ENCODE measurements at places on chromosomes 11 and 22.

- no peak for DNase-seq
Observed at GRCh38 chr11:69427337-69427736, 54.1 kb upstream of the LINC01488 start.

DNA sequence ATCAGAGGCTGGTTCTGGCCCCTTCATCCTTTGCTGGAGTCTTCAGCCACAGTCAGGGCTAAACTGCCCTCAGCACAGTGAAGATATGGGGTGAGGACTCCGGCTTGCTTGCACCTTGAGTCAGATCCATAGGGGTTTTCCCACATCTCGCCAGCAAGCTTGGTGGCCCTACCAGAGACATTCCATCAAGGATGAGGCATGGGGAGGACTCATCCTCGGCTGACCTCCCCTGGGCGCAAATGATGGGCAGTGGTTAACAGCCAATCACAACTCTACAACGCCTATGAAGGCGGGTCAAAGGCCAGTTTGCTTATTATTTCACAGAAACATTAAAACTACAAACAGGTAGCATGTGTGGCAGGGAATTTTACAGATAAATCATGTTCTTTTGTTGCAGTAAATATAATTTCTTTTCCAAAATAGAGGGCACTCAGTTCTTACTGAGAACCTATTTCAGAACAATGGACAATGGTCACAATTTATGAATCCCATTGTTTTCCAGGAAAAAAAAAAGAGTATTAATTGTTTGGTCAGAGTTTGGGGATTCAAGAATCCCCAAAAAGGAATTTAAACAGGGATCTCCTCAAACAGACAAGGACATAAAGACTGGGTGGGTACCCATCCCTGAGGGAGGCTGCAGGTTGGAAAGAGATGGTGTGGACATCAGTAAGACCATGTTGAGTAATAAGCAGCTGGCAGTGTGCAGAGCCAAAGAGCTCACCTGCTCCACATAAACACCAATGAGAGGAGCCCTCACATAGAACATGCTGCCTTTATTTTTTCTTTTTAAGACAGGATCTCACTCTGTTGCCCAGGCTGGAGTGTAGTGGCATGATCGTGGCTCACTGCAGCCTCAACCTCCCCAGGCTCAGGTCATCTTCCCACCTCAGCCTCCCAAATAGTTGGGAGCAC, 14.8 kb downstream of the PLAAT3 start:
- DNase-seq: peak; percentile 42

DNA sequence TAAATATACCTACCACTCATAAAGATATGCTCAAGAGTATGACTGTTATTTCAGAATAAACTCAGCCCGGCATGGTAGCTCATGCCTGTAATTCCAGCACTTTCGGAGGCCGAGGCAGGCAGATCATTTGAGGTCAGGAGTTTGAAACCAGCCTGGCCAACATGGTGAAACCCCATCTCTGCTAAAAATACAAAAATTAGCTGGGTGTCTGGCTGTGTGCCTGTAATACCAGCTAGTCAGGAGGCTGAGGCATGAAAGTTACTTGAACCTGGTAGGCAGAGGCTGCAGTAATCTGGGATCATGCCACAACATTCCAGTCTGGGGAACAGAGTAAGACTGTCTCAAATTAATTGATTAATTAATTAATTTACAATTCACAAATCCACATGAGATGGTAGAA, 208.2 kb upstream of the PDGFD start:
- no peak for DNase-seq

- peak; percentile 35 for DNase-seq
Observed at GRCh38 chr11:1943576-1943975, 3.6 kb upstream of the MRPL23 start.

GRCh38 chr22:30474683-30475424, 3.0 kb upstream of the SEC14L3 start:
- no peak for DNase-seq

GRCh38 chr11:95134491-95134890, 44.8 kb downstream of the ENDOD1 start:
- DNase-seq: peak; percentile 29

GRCh38 chr11:112016765-112017376, 8.3 kb upstream of the DLAT start:
- DNase-seq: no peak

DNA sequence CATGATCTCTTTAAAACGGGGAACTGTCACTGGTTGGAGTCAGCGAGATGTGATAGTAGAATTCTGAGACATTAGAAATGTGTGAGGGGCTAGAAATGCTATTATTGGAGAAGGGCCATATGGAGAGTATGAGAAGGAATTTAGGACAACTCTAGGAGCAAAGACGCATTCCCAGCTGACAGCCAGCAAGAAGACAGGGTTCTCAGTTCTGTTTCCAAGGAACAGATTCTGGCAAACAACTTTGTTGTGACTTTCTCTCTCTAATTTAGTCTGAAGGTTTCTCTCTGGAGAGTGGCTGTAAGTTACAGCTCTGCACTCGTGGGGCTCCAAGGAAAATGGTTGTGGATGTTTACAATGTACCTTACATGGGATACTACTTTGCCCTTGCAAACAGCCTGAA, 876.3 kb downstream of the FAM181B start:
- no peak for DNase-seq

- no peak for DNase-seq
Observed at GRCh38 chr11:93494357-93494756, 48.8 kb downstream of the SMCO4 start.

DNA sequence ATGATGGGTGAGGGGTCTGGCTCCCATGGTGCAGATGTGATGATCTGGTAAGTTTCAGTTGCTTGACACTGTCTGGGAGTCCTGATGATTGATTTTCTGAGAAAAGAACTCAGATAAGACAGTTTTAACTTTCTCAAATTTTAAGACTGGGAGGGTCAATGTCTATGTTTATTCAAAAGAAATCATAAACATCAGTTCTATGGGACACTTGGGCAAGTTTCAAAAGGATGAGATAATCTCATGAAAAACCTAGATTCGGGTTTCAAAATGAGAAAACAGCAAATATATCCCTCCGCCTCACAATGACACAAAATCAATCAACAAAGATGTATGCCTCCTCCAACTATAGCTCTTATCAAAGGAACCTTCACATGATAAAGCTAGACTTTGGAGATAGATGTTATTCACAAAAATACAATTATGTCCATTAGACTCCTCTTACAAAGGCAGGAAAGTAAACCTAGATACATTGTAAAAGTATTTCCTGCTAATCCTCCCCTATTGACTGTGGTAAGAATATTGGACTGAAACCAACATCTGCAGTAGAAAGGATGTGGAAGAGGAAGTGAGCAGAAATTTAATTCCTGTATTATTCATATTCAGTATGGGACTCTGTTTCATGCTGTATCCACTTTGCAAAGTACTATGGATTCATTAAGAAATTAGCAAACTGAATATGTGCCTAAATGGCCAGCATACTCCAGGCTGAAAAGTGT, 21.6 kb downstream of the SVIP start:
- DNase-seq: no peak

- DNase-seq: no peak
Observed at GRCh38 chr11:115366826-115367225, 137.4 kb downstream of the CADM1 start.

DNA sequence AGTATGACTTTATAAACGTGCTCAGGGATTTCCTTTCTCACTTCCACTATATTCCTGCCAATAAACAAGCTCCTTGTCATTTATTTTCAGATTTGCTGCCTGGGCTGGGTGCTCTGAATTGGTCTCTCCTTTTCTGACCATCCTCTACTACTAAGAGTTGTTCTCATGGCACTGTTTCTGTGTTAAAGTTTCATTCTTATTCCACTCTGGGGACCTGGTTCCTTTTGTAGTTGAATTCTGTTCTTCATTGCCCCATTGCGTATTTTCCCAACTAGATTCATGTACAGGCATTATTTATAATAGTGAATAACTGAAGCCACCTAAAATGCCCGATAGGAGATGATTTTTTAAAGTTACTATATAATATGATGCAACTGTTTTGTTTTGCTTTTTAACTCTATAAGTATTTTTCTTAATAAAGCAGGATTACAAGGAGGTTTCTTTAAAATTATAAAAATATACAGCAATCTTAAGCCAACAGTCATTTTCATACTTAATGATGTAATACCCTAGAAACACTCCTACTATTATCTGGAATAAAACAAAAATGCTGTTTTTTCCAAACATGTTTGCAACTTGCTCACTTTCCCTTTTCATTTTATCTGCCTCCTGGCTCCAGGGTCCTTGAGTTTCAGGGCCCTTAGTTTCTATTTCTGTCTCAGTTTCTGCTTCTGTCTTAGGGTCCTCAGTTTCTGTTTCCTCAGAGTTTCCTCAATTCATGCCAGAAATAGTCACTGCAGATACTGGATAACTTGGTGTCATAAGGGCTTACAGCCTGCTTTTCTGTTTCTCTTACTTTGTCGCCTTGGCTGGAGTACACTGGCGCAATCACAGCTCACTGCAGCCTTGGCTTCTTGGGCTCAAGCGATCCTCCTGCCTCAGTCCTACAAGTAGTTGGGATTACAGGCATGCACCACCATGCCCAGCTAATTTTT, 9.8 kb upstream of the FUT4 start:
- DNase-seq: no peak

DNA sequence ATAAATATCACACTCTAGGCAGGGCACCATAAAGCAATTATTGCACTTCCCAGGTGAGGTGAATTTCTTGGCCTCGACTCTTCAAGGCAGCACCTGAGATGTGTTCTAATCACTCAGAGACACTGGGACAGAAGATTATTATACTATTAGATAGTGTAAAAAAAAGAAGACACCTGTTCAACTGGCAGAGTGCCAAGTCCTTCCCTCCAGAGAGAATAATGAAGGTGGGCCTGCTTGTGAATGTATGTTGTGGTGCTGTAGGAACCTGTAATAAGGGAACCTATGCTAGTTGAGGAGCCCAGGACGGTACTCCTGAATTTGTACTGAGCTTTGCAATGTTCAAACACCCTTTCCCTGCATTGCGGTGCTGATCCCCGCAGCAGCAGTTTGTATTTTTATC, 107.5 kb downstream of the NXPE2 start:
- DNase-seq: no peak

DNA sequence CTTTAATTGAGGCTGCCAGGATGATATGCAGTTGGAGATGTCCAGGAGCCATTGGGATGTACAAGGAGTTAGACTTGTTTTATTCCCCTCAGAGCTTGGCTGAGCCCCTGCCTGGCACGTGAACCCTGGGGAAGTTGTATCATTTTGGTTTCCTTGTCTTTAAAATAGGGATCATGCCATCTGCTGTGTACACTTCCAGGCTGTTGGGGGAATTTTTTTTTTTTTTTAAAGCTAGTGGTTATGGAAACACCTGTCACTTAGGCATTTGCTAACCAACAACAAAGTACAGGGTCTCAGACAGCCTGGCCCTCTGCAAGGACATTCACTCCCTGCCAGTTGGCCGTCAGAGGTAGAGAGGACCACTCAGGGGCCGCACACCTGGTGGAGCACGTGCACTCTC, 8.5 kb upstream of the RAB1B start:
- DNase-seq: no peak

DNA sequence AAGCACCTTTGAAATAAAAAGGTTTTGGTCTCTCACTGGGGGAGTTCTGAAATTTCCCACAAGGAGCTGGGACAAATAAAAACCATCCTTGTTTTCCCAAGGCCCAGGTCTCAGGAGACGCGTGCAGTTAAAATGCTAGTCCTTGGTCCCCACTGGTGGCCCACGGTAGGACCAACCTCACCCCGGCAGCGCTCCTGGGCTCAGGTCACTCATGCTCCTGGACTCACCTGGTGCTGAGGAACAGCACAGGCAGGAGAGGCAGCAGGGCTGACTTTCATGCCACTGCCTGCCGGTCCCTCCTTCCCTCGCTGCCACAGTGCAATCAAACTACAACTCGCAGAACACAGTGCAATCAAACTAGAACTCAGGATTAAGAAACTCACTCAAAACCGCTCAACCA, 356.8 kb upstream of the CCDC179 start:
- no peak for DNase-seq

DNA sequence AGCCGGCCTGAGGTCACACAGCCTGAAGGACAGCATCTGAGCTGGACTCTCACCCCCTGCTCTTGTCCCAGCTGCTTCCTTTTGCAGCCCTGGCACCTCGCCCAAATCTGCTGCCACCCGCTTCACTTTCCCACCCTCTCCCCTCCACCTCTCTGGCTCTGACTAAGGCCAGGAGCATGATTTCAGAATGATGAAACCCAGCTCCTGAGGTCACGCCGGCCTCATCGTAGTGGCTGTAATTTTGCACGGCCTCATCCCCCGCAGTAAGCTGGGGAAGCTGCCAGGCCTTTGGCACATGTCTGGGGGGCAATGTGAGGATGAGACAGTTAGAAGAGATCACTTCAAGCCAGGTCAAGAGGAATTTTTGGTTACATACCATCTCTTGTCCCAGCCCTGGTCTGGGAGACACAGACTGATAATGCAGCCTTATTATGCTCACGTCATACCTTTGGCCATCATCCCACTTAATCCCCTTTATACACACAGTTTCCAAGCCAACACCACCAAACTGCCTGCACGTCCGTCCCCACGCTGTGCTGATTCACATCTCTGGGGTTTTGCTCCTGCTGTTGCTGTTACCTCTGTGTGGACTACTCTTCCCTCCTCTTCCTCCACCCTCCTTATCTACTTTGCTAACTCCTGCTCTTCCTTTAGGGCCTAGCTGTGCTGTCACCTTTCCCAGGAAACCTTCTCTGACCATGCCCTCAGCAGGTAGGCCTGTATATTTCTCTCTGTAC, 58.1 kb downstream of the CHRDL2 start:
- DNase-seq: peak; percentile 86

- no peak for DNase-seq
Observed at GRCh38 chr22:37324340-37325038, 42.2 kb downstream of the CYTH4 start.

GRCh38 chr11:90916706-90917105, 693.9 kb upstream of the CHORDC1 start:
- DNase-seq: no peak

- no peak for DNase-seq
Observed at GRCh38 chr11:2439820-2440219, 4.5 kb downstream of the TRPM5 start.

GRCh38 chr22:39351689-39352214, 2.0 kb downstream of the SYNGR1 start:
- no peak for DNase-seq

GRCh38 chr22:36546092-36546804, 17.3 kb upstream of the EIF3D start:
- peak; percentile 82 for DNase-seq

DNA sequence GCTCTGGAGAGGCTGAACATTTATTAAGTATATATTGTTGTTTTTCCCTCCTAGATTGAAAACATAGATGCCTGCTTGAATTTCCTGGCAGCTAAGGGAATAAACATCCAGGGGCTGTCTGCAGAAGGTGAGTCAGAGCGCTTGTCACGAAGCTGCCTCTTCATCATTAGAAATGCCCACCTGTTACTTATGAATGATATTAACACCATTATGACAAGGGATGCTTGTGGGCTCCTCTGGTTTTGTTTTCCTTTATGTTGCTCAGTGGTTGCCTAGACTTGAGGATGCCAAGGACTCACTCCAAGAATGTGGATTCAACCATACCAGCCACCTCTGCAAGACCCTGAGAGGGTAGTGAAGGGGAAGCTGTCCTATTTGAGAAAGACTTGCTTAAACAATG, 156.2 kb downstream of the NAV2 start:
- DNase-seq: peak; percentile 19

DNA sequence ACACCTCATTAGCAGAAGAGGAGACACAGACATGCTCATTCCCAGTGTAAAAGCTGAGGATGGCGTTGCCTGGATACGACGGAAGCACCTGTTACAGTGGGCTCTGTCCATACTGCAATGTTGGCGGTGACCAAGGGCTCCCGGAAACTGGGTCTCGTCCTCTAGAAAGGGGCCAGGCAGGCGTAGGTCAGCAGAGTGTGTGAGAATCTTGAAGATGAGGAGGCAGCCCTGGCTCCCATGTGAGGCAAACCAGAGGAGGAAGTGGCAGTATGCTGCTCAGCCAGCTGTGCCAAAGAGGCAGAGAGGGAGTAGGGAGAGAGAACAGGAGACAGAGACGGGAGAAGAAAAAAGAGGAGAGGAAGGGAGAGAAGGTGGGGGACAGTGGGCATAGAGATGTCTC, 10.3 kb downstream of the LTO1 start:
- no peak for DNase-seq
